Stimulated activated CD8-positive, alpha-beta memory T cell treated with anti-CD3 and anti-CD28 coated beads, Interleukin-2, amount 100 ng/mL, for 1 hour (primary cell): ENCODE measurements at places on chromosomes 4 and X.

GRCh38 chr4:79177388-79177787, 148.5 kb downstream of the NAA11 start:
- no peak for DNase-seq

DNA sequence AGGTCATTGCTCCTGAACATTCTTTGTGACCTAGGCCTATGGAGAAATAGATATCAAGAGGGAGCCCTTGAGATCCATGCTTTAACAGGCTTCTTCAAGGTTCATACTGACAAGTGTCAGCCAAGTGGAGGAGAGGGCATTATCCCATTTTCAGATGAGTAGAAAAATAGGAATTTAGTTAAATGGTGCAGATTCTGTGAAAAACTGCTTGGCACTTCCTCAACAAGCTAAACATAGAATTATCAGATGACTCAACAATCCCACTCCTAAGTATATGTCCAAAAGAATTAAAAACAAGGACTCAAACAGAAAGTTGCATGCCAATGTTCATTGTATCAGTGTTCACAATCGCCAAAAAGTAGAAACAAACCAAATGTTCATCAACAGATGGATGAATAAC, 43.8 kb upstream of the KCNIP4 start:
- no peak for DNase-seq

- no peak for DNase-seq
Observed at GRCh38 chrX:37787423-37787869, 7.6 kb downstream of the CYBB start.

- DNase-seq: no peak
Observed at GRCh38 chr4:55636656-55636999, 530 bp upstream of the NMU start.

DNA sequence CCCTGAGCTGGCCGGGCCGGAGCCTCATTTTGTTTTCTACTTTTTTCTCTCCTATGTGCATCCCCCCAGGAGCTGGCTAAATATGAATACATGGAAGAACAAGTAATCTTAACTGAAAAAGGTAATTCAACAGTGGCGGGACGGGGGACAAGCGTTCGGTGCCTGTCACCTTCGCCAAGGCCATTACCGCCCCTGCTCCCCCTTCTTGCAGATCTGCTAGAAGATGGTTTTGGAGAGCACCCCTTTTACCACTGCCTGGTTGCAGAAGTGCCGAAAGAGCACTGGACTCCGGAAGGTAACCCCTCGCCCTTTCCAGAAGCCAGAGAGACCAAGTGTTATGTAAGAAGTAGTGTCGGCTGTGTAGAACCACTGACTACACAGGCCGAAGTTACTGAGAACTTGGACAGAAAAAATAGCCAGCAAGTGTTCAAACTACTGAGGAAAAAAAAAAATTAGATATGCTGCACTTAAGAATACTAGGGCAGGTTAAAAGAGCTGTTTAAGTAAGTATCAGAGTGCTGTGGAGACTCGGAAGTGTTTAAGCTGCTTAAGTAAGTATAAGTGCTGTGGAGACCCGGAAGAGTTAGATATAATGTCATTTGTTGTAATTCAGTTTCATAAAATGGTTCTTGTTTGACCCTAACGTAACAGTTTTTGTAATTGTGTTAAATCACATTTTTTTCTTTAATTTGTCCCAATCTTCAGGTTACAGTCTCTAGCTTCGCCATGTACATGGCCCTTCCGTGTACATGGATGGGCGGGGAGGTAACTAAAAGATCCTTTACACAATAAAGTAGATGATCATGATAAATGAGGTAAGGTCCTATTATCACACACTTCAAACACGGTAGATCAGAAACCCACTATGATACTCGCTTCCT, 856 bp downstream of the SAT1 start:
- no peak for DNase-seq

GRCh38 chr4:124333466-124333865, 379.1 kb downstream of the ANKRD50 start:
- no peak for DNase-seq

DNA sequence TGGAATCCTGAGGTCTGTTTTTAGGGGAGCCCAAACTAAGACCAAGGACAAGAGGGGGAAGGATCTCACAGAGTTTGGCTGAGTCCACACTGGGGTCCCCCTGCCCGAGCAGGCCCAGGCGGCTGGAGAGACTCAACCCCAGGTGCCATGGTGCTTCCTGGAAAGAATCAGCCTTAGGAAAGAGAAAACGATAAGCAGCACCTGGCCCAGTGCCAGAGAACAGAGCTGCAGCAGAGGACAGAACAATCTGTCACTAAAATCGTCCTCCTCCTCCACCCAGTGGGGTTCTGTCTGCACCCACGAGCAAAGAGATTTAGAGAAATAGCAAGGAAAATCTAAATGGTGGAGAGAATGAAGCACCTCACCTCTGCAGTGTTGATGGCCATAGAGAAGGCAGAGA, 470.5 kb downstream of the BCOR start:
- DNase-seq: no peak

- no peak for DNase-seq
Observed at GRCh38 chrX:39969099-39969818, 128.5 kb downstream of the BCOR start.

- DNase-seq: no peak
Observed at GRCh38 chrX:68199062-68199848, 234.0 kb downstream of the OPHN1 start.

DNA sequence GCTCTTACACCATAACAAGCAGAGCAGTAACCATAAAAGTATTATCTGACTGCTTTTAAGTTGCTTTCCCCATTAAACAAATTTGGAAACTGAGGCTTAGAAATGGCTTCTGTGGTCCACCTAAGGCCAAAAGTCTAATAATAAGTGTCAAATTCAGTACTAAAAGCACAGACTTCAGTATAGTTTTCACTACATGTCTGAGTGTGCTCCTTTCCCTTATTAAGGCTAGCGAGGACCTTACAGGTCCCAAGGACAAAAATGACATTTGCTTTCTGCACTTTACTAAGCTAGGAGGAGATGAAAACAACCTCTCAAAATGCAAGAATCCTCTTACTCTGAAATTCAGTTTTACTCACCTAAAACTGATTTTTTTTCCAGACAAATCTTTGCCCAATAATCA, 127.2 kb downstream of the ENOX2 start:
- DNase-seq: no peak

DNA sequence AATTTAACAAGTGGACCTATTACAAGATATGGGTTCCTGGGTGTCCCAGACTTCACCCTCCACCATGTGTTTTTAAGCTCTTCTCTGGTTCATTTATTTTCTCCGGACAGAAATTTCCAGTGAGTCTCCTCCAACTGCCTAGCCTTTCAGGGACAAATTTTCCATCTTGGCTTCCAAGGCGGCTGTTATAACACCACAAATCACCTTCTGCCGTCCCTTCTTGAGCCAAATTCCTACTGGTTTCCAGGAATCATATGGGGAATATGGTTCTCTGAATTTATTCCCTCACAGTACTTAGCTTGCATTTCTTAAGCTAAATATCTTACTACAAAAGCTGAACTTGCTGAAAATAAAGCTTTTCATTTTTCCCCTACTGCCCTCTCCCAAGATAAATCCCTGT, 18.8 kb downstream of the NEXMIF start:
- no peak for DNase-seq

DNA sequence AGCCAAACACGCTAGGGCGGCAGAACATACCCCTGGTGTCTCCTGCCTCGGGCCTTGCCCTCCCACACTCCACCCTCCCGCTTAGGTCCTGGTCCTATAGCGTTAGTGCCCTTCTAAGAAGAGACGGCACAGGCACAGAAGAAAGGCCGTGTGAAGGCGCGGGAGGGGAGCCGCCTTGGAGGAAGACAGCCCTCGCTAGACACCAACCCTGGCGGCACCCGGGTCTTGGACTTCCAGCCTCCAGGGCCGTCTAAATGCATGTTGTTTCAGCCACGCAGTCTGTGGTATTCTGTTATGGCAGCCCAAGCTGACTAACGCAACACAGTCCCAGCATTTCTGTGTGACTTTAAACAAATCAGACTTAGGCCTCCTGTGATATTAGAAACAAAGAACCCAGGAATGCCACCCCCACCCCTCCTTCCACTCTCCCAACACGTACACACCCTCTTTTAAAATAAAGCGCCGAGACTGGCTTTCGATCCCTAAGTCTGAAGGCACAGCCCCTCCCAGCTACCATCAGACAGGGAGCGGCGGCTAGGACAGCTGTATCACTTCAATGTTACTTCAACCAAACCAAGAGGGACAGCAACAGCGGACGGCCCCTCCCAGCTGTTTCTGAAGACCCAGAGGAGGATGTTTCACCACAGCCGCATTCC, 128.0 kb downstream of the AFAP1 start:
- DNase-seq: no peak

DNA sequence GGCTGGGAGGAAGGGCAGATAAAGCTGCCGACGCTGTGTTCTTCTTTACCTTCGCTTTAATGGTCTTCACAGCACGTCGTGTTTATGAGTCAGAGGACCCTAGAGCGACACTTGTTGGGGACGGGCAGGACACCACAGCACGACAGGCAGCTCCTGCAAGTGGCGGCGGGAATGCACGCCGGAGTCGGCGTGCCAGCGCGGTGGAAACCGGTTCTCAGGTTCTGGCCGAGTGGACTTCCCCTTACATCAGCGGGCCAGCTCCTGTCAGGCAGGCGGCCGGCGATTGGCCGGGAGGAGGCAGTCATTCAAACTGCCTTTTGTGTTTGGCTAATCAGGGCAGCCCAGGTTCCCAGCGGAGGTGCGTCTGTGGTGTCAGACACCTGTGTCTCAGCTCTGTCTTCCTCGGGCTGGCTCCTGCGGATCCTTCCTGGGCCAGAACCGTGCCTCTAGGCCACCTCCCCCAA, 150.9 kb downstream of the SHROOM3 start:
- no peak for DNase-seq

DNA sequence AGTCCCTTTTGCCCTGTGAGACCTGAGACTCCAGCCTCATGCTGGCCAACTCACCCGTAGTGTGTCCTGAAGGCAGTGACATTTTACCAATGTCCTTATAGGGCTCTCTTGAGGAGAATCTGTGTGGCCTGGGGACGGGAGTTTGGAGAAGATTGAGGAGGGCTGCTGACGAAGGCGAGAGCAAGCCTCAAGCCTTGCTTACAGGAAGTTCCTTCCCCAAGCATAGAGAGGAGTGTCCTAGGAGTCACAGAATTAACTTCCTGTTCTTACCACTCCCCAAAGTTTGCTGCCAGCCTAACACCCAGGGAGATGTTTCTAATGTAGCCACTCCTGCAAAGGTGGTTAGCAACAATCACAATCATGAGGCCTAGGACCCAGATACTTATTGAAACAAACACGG, at the start of gene NXF3:
Gene NXF3, minus strand, starts transcription at position 202 of the 400 bp plus-strand sequence. Its CDS starts 120 bp downstream, at position 82.
- DNase-seq: no peak

DNA sequence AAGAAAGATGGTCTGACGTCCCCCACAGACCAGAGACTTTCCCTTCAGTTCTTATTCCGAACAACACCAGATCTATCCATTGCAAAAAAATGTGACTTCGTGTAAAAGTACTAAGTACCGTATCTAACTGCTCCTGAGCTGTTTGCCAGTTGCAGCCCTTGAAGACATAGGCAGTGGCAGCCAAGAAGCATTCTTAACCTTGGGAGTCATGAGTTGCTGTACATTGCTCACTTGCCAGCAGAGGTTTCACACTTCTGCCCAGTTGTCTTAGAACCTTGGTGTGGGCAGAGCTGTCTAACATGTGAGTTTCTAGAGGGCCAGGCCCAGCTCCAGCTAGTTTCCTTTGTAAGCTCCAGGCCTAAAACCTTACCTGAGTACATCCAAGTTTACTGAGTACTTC, 10.5 kb upstream of the CHRDL1 start:
- DNase-seq: no peak
